DMS 273 treated with DMSO at 0.1 percent for 48 hours (cell line): ENCODE measurements at places on chromosomes 2 and 18.

DNA sequence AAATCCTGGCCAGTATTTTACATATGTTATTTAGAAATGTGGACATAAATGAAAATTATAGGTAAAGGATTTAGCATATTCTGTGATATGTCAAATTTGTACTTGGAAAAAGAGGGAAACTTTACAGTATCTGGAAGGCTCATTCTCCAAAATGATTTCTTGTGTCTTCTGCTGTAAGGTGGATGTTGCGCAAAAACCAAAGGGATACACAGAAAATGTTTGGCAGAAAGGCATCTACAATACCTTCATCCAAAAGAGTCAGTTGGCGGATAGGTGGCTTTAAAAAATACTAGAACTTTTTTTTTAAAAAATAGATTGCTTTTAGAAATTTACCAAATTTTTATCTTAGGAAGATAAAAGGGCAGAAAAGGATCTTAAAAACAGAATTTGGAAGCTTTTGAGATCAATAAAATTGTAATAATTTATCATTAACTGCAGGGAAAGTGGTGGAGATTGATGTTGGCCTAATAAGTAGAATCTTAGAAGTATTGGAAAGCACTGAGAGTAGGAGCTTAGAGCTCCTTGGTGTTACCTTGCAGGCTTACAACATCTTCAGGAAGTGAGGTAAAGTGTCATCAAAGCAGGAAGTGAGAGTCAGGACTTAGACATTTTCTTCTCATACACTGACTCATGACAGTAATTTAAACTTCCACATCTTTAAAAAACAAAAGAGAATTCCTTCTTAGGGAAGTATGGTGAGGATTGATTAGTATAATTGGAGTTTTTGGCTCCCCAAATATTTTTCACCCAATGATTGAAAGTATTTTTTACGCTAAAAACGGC lies 2.1 kb downstream of the NABP1 start:
- DNase-seq = no peak

DNA sequence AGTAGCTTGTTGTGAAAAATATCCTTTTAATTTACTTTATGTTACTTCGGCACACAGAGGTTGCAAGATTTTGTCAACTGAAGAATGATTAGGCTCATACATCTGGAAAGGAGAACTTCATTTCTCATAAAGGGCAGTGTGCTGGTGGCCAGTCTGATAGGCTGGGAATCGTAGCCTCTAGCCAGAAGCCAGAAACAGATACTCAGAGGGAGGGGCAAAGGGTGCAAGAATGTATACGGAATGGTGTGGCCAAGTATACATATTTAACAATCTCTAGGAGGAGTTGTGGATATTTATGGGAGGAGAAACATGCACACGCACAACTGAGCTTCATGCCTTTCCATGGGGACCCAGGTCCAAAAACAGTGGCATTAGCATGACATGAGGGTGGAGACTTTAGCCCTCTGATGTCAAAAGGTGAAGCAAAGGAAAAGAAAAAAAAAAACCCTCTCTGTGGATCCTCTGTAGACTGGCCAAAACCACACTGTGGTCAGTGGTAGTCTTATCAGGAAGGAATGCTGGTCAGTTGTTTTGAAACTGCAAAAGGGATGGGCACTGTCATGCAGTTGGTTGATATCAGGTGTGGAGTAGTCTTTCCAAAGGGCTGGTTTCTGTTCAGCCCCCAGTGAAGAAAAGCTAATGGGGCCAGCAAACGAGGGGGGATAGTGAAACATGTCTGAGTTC lies 34.9 kb upstream of the APCDD1 start:
- DNase-seq = no peak

DNA sequence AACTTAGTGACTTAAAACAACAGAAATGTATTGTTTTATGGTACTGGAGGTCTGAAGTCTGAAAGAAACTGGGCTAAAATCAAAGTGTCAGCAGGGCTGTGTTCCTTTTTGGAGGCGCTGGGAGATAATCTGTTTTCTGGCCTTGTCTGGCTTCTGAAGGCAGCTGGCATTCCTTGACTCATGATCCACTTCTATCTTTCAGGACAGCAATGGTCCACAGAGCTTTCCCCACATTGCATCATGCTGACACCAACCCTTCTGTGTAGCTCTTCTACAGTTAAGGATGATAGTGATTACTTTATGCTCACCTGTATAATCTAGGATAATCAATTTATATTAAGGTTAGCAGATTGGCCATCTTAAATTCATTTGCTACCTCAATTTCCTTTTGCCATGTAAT lies 392.1 kb downstream of the TDRD15 start:
- DNase-seq = no peak

GRCh38 chr18:70333757-70334156 lies 44.9 kb downstream of the SOCS6 start:
- DNase-seq = no peak

- no peak for DNase-seq
Measured at GRCh38 chr2:239579081-239579480, 178.3 kb upstream of the HDAC4 start.

DNA sequence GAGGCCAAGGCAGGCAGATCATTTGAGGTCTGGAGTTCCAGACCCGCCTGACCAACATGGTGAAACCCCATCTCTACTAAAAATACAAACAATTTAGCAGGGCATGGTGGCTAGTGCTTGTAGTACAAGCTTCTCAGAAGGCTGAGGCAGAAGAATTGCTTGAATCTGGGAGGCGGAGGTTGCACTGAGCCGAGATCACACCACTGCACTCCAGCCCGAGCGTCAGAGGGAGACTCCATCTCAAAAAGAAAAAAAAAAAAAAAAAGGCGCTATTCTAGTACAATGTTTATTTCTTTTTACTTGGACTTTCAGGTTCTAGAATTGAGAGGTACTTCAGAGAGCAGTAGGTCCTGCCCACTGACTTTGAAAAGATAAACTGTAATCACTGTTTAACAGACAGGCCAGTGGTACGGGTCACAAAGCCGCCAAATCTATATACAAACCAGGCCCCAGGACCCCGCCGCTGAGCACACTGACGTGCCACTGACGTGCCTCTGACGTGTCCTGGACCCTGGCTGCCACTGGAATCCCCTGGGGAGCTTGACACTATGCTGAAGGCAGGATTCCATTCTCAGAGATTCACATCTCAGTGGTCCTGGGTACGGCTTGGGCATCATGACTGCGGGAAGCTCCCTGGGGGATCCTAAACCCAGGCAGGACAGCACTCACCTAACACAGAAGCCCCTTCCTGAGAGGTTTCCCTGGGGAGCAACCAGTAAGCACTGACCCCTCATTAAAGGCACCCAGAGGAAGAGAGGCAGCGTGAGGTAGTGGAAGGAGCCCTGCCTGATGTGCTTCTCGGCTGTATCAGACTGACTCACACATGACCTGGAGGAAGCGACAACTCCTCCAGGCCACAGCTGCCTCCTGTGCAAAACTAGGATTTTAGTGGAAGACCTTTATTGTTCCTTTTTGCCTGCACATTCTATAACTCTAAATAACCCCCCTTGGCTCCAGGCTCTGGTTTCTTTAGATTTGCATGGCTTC lies 197.8 kb upstream of the MEIS1 start:
- DNase-seq = no peak

GRCh38 chr2:11482473-11483035 lies 16.6 kb upstream of the E2F6 start:
- DNase-seq = no peak

GRCh38 chr18:49362431-49362830 lies 98.0 kb downstream of the DYM start:
- no peak for DNase-seq
